Mucosa of gallbladder (tissue), 1 donor: ENCODE measurements at places on chromosomes 2 and 18. TPM values are rescaled to one million over a fixed set of nuclear protein-coding genes. Genes with fewer than 3 reads are reported as not detected.
A peak's percentile ranks its signal among the peaks of the same experiment; 100 is the strongest.

- DNase-seq, result no peak
Observed at GRCh38 chr2:65353046-65353445, 79.4 kb downstream of the SPRED2 start.

GRCh38 chr2:45886171-45886663, 234.7 kb downstream of the PRKCE start:
- DNase-seq, result no peak

DNA sequence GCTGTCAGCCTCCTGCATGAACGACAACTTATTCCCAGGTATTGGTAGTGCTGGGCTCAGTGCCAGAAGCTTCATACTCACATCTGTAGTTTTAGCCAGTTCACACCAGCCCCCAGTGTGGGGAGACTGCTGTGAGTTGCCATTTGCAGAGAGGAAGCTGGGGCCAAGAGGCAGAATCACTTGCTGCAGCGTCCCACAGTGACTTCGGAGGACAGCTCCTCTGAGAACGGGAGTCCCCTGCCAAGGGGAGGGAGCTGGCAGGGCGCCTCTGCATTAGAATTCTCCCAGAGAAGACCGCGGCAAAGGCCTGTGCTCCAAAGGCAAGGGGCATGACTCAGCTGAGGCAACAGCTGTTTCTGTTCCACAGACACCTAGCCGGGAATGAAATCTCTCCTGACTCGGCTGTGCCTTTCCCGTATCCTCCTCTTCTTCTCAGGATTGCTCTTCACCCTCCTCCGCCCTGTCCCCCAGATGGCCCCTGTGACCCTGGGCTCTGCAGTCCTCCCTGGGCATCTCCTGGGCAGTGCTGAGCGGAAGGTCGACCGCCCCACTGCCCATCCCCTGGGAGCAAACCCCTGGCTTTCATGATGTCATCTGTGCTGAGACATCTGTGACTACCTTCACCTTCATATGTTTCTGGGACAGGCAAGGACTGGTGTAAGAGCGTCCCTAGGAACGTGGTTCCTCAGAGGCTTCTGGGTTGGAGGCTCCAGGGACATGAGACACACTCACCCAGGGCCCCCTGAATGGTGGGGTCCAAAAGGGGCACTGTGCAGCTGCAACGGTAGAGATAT, 18.0 kb downstream of the MAL start:
- DNase-seq, result peak; percentile 63

NCL gene
- total RNA-seq, result 263 TPM

SPHKAP gene
- total RNA-seq, result 0.03 TPM

DNA sequence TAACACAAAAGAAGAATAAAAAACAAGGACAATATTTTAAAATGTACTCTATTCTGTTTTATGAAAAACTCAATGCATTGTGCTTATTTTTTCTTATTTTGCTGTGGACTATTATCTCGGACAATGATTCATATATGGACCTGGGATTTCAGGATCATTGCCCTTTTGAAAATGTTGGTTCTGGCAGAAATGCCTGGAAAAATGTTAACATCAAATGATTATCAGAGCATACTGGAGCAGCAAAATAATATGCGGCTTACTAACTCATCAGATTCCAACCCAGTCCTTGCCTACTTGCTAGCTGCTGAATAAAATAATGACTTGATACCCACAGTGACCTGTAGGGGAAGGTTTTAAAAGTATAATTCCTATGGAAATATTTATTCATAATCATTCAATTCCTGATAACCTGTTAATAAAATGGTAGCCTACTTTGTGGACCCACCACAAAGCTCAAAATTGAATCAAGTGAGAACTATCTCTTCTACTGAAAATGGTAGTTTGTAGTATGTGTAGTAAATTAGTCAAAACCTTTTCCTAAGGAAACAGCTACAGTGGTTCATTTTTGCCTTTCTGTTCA, 117.4 kb downstream of the NEB start:
- DNase-seq, result no peak

GRCh38 chr18:10089881-10090280, 176.1 kb downstream of the VAPA start:
- no peak for DNase-seq

CD8B2 gene
- total RNA-seq, result 0.09 TPM

PLB1 gene
- total RNA-seq, result 7.2 TPM

DNA sequence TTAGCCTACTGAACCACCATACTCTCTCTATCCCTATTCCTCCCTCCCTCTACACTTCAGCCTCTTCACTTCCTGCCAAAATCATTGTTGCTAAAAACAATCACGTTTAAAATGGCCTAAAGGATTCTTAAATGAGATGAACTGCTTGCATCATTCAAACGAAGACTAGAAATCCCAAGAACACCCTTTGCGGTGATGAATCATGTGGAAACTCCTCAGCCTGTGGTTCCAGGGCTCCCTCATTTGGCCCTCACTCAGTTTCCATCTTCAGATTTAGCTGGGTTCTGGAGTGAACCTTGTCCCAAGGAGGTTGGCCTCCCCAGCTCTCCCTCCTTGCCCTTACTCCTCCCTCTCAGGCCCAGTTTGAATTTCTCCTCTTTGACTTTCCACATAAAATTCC, 125.6 kb upstream of the CDC42EP3 start:
- no peak for DNase-seq

ZSWIM2 gene
- total RNA-seq, result not detected

- DNase-seq, result no peak
Observed at GRCh38 chr2:165623783-165624469, 154.4 kb downstream of the CSRNP3 start.

TGFBRAP1 gene
- 19.1 TPM for total RNA-seq

DNA sequence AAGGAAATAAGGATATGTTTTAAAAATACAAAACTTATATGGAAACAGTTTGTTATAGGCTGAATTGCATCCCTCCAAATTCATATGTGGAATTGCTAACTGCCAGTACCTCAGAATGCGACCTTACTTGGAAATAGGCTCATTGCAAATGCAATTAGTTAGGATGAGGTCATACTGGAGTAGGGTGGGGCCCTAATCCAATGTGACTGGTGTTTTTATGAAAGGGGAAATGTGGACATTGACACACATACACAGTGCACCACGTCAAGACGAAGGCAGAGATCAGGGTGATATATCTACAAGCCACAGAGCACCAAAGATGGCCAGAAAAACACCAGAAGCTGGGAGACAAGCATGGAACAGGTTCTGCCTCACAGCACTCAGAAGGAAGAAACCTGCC, 494.2 kb downstream of the TSN start:
- no peak for DNase-seq

- no peak for DNase-seq
Observed at GRCh38 chr2:116411211-116411610, 1403.3 kb upstream of the DDX18 start.

DNA sequence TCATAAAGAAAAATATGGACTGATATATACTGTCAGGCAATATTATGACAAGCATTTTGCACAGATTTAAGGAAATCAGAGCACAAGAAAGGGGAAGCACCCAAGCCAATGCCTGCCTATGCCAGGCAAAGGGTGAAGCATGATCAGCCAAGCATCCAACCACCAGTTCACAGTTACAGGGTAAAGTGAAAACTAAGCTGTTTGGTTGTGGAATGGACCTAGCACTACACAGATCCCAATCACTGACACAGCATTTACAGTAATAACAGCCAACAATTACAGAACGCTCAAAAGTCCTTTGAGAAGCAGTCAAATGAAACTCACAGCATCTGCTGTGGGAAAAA, 90.3 kb downstream of the SP3 start:
- DNase-seq, result no peak

- no peak for DNase-seq
Observed at GRCh38 chr2:241410739-241411176, 54.7 kb downstream of the FARP2 start.

- no peak for DNase-seq
Observed at GRCh38 chr2:27313882-27314645, 5.8 kb upstream of the UCN start.

DNA sequence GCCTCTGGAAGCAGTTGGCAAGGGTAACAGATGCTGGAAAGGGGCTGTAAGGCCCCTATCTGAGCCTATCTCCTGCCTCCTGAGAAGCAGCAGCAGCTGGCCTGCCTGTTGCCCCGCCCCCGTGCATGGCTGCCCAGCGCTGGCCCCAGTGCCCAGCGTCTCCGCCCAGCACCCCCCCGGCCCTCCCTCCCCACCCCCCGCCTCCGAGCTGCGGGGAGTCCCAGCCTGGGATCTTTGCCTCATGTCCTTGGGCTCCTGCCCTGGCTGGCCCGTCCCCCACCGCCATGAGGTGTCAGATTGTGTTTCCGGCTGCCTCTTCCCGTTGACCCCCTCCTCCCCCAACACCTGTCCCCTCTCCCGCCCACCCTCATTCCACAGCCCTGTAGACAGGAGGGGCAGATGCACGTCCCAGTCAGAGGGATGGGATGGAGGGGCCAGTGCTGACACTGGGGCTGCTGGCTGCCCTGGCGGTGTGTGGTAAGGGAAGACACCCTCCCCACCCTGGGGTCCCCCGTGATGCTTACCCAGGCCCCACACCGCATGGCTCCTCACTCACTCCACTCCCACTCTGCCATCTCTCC, at the start of gene CHRND:
Gene CHRND (plus strand): TSS at position 370 of the 581 bp plus-strand sequence. CDS start 56 bp downstream, at position 426.
- no peak for DNase-seq

CHRNG gene
- total RNA-seq, result not detected

AMER3 gene
- 0.03 TPM for total RNA-seq

DNA sequence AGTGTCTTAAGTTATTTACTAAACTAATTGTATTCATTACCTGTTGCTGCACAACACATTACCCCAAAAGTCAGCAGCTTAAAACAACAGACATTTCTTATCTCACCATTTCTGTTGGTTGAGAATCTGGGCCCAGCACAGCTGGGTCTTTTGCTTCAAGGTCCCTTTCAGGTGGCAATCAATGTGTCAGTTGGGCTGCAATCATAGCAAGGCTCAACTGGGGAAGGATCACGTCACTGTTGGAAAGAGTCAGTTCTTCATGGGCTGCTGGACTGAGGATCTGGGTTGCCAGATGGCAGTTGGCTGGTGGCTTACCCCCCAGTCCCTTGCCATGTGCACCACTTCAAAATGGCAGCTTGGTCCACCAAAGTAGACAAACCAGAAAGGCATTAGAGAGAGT, 261.2 kb downstream of the SUCLG1 start:
- DNase-seq, result no peak

STRADB gene
- 52.2 TPM for total RNA-seq

DNA sequence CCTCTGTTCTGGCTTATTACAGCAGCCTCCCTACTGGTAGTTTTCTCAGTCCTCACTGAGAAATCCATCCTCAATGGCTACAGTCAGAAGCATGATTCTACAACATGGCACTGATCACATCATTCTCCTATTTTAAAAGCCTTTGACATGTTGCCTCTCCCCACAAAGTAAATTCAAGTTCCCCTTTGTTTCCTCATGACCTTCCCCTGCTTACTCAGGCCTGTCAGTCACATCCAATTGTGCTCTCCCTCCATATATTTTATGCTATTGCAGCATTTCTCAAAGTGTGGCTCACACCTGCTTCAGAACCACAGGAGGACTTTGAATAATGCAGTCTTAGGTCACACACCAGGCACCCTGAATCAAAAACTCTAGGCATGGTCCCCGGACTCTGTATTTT, 124.6 kb downstream of the SPOPL start:
- DNase-seq, result no peak

- no peak for DNase-seq
Observed at GRCh38 chr2:69625078-69625795, 18.3 kb downstream of the AAK1 start.

DNA sequence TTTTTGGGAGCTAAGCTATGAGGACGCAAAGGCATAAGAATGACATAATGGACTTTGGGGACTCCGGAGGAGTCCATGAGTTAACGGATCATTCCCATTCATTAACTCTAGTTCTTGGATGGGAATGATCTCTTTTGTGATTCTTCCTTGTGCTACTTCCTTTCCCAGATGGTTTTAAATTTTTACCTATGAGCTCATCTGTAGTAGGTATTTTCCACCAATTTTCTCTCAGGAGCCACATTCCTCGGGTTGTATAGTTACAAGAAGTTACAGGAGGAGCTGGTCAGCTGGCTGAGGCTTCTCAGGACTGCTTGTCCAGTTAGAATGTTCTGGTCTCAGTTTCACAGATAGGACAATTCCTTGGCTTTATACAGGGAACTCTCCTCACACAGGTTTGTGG, 42.9 kb upstream of the LPIN2 start:
- no peak for DNase-seq

DNA sequence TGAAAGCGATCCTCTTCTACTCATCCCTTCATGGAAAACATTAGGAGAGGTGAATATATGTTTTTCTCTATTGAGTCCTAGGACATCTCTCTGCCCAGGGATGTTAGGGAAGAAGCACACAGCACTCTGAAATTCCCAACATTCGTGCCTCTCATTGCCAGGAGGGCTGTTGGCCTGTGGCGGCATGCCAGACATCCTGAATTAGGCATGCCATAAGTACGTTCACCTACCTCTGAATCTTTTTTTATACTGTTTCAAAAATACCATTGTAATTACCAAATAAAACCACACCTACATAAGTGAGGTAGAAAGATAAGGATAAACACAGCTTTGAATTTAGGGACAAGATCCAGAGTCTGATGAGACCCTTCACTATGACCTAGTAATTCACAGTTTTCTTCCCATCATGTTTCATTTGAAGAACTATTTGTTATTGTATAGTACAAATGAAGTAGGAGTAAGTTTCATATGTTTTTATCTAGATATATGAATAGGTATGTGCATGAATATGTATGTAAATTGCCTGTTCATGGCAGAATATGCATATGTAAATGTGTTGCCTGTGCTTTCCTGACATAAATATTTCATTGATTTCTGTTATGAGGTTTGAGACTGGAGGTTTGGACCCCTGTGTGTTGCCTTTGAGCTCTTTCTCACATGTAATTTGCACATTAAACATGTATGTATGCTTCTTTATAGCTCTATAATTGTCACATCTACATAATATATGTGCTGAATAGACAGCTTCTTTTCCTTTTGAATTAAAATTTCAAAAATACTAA, 66.6 kb upstream of the STAM2 start:
- no peak for DNase-seq

DNA sequence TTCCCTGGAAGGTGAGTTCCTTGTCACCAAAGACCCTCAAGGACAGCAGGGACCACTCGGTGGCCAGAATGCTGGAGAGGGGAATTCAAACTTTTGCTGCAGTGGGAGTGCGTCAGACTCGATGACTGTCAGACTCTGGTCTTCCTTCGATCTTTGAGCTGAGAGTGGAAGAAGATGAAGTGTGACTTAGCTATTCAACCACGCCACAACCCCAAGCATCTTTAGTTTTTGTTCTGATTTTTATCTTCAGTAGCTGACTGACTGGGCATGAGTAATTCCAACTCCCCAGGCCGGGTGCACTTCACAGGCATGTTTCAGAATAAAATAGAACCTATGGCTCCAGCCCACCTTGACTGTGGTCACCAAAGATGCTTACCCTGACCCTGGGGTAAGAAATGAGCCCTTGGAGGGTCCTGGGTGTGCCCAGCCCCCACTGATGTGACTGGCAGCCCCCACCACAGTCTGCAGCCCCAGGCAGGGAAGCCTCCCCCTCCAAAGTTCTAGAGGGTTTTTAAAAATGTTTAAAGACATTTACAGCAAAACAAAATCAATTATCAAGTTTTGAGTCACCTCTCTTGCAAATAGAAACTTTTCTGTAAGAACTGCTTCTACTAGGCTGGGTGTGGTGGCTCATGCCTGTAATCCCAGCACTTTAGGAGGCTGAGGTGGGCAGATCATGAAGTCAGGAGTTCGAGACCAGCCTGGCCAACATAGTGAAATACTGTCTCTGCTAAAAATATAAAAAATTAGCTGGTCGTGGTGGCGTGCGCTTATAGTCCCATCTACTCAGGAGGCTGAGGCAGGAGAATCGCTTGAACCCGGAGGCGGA, 24.9 kb upstream of the YWHAQ start:
- DNase-seq, result no peak

GRCh38 chr2:145598434-145598833, 1078.5 kb upstream of the ZEB2 start:
- no peak for DNase-seq
